ENCODE measurements at places on chromosomes 5 and 9.

GRCh38 chr5:66307647-66308241 is 163.6 kb downstream of the SREK1 start:
- peak; percentile 24 for DNase-seq

DNA sequence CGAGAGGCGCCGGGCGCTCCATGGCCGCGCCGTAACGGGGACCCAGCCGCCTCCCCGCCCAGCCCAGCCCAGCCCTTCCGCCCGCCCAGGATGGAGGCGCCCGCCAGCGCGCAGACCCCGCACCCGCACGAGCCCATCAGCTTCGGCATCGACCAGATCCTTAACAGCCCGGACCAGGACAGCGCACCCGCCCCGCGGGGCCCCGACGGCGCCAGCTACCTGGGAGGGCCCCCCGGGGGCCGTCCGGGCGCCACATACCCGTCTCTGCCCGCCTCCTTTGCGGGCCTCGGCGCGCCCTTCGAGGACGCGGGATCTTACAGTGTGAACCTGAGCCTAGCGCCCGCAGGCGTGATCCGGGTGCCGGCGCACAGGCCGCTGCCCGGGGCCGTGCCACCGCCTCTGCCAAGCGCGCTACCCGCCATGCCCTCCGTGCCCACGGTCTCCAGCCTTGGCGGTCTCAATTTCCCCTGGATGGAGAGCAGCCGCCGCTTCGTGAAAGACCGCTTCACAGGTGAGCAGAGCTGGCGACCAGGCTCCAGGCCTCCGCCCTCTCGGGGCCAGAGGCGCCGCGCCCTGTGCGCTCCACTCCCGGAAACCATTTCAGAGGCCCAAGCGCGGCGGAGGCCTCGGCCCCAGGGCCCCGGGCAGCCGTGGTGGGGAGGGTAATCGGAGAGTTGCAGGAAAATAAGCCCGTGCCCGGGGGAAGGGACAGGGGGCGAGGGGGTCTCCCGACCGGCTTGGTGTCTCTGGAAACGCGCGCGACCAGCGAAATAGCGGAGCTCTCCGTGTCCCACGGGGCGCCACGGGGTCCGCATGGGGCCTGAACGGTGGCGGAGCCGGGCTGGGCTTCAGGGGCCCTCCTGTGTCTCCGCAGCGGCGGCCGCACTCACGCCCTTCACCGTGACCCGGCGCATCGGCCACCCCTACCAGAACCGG is 496 bp downstream of the TLX3 start:
- DNase-seq: no peak

DNA sequence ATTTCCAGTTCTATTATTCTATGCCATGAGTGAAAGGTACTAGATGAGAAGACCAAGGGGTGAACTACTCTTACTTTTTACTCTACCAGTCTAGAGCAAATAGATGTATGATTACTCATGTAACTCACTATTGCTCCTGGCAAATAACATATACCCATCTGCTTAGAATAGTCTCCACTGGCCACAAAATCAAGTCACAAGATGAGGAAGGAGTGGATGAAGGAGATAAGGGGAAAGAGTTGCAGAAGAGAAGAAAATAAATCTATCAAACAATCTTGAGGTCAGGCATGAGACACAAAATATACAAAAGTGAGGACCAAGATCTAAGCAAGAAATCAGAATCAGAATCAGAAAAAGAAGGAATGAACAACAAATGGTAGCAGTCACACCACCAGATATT is 13.7 kb upstream of the NR4A3 start:
- DNase-seq: no peak

GRCh38 chr5:112210430-112211005 is 208.6 kb downstream of the EPB41L4A start:
- DNase-seq: peak; percentile 45

DNA sequence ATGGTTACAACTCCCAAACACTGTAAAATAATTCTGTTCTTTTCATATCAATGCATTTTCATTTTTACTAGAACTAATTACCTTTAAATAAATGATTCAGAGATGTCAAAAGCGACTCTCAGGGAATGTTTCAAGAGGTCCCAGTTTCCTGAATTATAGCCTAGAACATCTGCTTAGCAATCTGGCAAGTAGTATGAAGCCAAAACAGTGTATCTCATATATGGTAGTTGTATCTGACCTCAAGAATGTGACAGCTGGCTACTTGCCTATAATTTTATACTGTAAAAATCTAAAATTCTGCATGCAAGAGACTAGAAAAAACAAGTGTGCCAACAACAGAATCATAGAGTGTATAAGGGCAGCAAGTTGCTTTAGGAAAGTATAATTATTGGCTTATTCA is 187.7 kb upstream of the POU5F2 start:
- no peak for DNase-seq
